ENCODE measurements at places on chromosomes 7 and 10.

DNA sequence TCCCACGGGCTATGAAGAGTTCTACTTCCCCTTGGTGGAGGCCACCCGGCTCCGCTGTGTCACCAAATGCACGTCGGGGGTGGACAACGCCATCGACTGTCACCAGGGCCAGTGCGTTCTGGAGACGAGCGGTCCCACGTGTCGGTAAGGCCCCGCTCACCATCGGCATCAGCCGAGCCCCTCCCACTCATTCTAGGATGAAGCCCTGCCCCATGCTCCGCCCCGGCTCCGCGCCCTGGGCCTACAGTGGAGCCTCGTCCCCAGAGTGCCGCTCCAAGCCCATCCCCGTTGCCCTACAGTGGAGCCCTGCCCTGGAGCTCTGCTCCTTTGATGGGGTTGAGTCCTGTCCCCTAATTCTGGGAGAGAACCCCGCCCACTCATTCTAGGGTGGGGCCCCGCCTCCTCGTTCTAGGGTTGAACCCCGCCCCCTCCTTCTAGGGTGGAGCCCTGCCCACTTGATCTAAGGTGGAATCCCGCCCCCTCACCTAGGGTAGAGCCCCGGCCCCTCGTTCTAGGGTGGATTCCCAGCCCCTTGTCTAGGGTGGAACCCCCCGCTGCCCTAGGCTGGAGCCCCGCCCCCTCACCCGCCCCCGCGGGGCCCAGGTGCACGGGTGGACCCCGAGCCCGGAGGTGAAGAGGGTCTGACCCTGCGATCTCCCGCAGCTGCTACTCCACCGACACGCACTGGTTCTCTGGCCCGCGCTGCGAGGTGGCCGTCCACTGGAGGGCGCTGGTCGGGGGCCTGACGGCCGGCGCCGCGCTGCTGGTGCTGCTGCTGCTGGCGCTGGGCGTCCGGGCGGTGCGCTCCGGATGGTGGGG is 3.4 kb upstream of the MUC12 start:
- peak; percentile 72 for DNase-seq

DNA sequence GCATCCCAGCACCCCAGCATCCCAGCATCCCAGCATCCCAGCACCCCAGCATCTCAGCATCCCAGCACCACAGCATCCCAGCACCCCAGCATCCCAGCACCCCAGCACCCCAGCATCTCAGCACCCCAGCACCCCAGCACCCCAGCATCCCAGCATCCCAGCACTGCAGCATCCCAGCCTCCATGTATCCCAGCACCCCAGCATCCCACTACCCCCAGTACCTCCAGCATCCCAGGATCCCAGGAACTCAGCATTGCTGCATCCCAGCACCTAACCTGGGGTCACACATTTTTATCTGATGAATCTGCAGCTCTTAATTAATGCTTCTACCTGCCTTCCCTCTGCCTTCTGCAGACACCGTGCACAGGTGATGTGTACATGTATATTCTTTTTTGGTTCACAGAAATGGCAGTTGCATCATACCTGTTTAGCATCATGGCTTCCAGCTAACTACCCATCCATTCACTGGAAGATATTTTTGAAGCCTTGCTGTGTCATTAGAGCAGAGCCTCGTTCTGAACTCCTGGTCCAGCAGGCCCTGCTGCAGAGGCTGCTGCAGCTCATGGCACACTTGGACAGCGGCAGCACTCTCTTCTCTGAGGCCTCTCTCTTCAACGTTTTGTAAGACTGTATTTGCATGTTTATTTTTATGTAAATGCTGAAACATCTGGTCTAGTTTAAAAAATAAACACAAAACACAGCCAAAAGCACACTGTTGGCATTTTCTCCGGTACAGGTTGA is 4.6 kb upstream of the CFAP46 start:
- DNase-seq, result no peak

DNA sequence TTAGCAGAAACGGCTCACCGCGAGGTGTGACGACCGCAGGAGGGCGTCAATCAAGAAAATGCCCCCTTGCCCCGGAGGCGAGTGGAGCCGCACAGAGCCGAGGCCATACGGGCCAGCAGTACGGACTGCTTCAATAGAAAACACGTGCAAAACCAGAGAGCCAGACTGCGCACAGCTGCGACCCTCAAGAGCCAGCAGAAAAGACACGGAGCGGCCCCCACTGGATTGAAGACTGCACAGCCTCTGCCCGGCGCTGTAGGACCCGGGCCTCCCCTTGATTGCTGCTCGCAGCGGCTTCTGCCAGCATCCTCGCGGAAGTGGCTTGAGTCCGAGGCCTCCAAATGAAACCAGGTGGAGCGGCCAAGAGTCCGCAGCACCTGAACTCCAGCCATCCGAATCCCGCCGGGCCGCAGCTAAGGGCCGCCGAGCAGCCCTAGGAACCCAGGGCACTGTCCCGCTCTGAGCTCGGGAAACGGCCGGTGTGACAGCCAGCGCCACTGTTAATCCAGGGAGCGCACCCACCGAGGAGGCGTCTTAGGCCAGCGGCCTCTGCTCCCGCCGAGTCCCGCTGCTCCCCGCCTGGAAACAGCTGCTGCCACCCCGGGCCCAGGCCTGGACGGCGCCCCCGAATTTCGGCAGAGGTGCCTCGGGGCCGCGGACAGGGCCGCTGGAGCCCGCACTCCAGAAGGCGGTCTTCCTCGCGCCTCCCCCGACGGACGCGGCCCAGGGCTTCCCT is 660 bp upstream of the HHEX start:
- peak; percentile 54 for DNase-seq

DNA sequence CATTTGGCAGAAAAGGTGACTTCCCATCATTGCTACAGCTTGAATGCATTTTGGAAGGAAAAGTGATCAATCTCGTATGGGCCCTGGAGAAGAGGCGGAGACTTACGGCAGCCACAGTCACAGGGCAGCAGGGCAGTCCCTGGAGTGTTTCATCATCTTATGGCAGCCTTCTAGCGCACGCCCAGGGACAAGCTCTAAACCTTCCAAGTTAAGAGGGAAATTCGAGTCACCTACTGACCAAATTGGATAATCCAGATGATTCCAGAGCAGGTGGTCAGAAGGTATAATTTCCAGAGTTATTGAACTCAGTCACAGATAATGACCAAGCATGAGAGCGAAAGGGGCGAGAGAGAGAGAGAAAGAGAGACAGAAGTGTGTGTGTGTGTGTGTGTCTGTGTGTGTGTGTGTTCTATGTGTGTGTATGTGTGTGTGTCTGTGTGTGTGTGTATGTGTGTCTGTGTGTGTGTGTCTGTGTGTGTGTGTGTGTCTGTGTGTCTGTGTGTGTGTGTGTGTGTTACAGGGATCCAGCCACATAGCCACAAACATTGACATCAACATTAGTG is 123.7 kb upstream of the ADAM12 start:
- no peak for DNase-seq

GRCh38 chr7:94838717-94839116 is 68.7 kb upstream of the PPP1R9A start:
- no peak for DNase-seq

- DNase-seq, result no peak
These were observed 448.8 kb downstream of the GRM8 start for GRCh38 chr7:126803990-126804389.

GRCh38 chr7:155003092-155003375 is at the start of gene PAXIP1:
PAXIP1 (minus strand) TSS chr7:155003124; CDS start chr7:155002929, 195 bp downstream.
- DNase-seq, result peak; percentile 81

DNA sequence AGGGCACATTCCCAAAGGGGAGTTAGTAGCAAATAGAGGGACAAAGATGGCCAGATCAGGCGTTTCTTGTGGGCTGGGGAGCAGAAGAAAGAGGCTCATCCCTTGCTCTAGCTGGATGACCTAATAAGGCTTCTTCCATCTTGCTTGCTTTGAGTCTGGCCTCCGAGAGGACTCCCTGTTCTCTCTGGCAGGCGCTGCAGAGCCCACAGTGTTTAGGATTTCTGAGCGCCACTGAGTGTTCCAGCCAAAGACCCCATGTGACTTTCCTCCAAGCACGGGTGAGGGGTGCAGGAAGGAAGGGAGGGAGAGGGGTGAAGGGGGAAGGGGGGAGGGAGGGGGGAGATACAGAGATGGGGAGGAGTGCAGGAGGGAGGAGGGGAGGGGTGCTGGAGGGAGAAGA is 203.8 kb upstream of the SVIL start:
- DNase-seq, result no peak

DNA sequence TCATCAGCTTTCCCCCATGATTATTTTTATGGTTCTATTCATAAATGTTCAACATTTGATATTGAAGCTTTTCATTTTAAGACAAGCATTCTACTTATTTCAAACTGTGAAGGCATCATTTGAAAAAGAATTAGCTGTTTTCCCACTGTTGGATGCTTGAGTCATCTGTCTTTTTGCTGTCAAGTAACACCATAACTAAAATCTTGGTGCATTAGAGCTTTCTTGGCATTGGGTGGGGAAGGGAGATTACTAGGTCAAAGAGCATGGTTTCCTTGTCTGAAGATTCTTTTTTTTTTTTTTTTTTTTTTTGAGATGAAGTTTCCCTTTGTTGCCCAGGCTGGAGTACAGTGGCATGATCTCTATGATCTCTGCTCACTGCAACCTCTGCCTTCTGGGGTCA is 68.5 kb downstream of the CTBP2 start:
- DNase-seq, result no peak

DNA sequence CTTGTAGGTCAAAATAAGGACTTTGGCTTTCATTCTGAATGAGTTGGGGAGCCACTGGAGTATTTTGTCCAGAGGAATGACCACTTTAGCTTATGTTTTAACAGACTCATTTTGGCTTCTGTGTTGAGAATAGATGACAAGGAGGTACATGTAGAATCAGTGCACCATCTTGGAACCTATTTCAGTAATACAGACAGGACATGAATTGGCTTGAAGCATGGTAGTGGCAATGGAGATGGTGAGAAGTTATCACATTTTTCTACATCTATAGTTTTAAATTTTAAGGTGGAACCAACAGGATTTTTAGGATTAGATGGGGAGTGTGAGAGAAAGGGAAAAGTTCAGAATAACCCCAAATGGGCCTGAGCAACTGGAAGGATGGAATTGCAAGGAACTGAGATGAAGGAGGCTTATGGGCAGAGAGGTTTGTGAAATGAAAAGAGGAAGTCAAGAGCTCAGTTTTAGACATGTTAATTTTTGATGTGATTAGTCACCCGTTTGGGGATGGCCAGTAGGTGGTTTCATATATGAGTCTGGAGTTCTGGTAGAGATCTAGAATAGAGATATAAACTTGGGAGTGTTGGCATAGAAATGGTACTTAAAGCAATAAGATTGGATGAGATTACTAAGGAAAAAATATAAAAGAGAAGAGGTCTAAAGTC is 89.2 kb upstream of the JAZF1 start:
- no peak for DNase-seq

GRCh38 chr10:120506674-120507073 is 49.6 kb downstream of the PLPP4 start:
- no peak for DNase-seq

GRCh38 chr10:127976286-127976685 is 69.4 kb downstream of the PTPRE start:
- no peak for DNase-seq

GRCh38 chr7:34236839-34237492 is 331.6 kb downstream of the BMPER start:
- DNase-seq, result no peak

- no peak for DNase-seq
These were observed 519.8 kb downstream of the XPNPEP1 start for GRCh38 chr10:109403551-109403950.

DNA sequence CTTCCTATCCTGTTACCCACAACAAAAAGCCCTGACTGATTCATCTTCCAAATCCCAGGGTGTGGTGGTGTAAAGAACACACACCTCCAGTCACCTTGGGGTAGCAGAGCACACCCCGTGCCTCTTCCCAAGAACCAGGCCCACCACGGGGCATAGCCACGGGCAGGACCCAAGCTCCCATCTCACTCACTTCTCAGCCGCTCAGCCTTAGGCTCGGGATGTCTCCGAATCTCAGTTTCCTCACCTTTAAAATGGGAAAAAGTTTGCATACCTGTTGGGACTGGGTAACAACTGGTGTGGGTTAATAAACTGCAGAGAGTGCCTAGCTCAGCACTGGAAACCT is 139.0 kb downstream of the FGFR2 start:
- DNase-seq, result no peak

GRCh38 chr7:35249537-35249907 is 4.4 kb downstream of the TBX20 start:
- no peak for DNase-seq

GRCh38 chr10:10846504-10846900 is 171.2 kb upstream of the CELF2 start:
- DNase-seq, result no peak

- DNase-seq, result no peak
These were observed 186.0 kb upstream of the TCF7L2 start for GRCh38 chr10:112763916-112764520.

DNA sequence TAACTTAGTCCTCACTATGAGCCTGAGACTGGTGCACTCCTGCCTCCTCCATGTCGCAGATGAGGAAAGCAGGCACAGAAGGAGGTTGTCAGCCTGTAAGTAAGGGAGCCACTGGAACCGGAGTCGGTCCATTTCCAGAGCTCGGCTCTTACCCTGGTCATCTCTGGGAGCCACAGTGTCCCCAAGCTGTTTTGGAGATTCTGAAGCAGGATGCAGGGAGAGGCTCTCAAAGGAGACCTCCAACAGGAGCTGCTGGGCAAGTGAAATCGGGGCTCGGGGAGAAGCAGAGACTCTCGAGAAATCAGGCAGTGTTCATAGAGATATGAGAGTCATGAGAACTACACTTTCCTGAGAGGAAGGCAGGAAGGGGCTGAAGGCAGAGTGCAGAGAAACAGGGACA is 39.0 kb downstream of the VSTM4 start:
- DNase-seq, result no peak

- peak; percentile 68 for DNase-seq
These were observed 17.0 kb downstream of the CLIP2 start for GRCh38 chr7:74306004-74306729.

- no peak for DNase-seq
These were observed 178.7 kb upstream of the PRPS1L1 start for GRCh38 chr7:18206331-18206730.

GRCh38 chr7:63065684-63066083 is 933.0 kb upstream of the ZNF722 start:
- no peak for DNase-seq

- DNase-seq, result no peak
These were observed 141.3 kb downstream of the PTPRN2 start for GRCh38 chr7:158446281-158446680.

GRCh38 chr10:77857272-77857671 is 69.3 kb downstream of the DLG5 start:
- no peak for DNase-seq

DNA sequence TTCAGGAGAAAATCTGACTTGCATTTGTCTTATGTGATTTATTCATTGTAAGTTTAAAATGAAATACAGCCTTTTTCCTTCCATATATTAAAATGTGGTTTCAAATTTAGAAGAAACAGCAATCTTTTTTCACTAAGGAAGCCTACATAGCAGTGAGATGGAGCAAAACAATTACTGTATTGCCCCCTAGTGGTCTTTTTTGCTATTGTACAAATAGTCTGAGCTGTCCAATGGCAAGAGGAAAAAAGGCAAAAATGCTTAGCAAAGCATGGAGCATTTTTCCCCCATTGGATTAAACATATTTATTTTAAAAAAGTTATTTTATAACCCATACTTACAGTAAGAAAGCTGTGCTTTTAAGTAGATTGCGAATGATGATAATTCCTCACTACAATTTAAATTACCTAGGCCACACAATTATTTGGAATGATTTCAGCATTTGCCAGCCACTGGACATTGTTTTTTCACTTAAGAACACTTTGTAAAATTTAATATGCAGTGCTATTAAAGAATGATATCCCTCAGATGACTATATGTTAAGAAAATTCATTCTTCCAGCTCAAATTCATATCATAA is 119.5 kb downstream of the CPED1 start:
- no peak for DNase-seq

GRCh38 chr7:69608878-69609277 is 10.6 kb downstream of the AUTS2 start:
- DNase-seq, result no peak

Data from right hindlimb (tissue), 1 donor.